ENCODE measurements at places on chromosomes 11 and 22. TPM values are rescaled to one million over a fixed set of nuclear protein-coding genes. Genes with fewer than 3 reads are reported as not detected.

The OR52N4 gene
- not detected for total RNA-seq

The FOLR2 gene
- total RNA-seq: not detected

The GRIK4 gene
- not detected for total RNA-seq

The RFPL2 gene
- total RNA-seq: not detected

The OR51B5 gene
- 120 TPM for total RNA-seq
